NCI-H187 treated with DMSO at 0.1 percent for 48 hours (cell line): ENCODE measurements at places on chromosomes 7 and 10.

GRCh38 chr7:150958597-150958996 is 19.5 kb downstream of the KCNH2 start:
- no peak for DNase-seq

DNA sequence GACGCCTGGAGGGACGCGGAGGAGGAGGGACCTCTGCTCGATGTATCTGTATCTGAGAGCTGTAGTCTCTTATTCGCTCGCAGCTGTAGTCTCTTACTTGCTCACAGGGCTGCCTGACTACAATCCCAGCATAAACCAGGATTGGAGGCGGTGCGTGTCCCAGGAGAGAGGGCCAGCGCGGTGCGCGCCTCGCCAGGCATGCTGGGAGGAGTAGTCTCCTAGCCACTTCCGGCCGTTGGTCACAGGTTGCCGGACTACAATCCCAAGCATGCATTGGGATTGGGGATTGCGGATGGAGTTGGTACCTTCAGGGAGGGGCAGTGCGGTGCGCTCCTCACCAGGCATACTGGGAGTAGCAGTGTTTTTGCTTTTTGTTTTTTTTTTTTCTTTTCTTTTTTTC is 421.7 kb upstream of the NUPR2 start:
- DNase-seq, result no peak

- no peak for DNase-seq
Measured at GRCh38 chr10:102603946-102604345, 40.3 kb upstream of the TRIM8 start.

DNA sequence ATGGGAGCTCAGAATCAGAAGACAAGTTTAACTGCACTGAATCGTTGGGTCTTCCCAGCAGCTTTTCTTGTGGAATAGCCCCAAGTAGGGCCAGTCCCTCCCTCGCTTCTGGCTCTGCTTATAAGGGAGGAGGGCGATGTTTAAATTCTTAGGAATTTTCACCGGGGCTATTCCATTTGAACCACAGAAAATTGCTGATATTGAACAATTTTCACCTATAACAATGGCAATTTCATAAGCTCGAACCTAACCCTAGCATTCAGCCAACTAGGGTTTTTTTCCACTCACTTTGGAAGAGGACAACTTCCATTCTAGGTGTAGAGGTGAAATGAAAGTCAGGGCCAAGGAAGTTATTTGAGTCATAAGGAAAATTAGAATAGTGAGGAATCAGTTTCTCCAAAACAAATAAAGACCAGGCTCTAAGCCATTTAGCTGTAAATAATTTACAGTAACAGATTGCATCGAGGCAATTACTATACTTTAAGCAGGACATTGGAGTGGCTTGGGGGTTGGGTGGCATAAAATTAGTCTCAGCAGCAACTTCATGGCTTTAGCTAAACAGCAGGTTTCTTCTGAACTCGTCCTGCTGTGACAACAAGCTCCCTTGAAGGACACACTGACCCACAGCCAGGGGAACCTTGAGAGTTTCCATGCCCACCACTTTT is 1.5 kb upstream of the ATP6V0A4 start:
- no peak for DNase-seq

GRCh38 chr10:15743443-15743842 is 23.7 kb upstream of the ITGA8 start:
- no peak for DNase-seq
